Foreskin keratinocyte (primary cell): ENCODE measurements at places on chromosomes 3 and 15.

DNA sequence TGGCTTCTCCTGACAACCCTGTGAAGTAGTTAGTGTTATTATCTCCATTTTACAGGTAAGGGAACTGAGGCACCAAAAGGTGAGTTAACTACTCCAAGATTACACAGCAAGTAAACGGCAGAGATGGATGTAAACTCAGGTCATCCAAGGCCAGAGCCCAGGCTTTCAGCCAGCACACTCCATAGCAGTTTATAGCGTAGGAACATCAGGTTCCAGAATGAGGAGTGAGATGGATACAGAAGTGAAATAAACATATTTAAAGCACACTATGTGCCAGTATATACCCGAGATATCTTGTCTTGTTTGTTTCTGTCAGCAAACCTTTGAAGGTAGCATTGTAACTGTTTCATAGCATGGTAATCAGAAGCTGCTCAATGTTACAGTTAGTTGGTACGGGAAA lies 279.0 kb downstream of the OXSM start:
- no peak for DNase-seq

GRCh38 chr3:73557986-73558726 lies 66.6 kb downstream of the PDZRN3 start:
- no peak for DNase-seq

DNA sequence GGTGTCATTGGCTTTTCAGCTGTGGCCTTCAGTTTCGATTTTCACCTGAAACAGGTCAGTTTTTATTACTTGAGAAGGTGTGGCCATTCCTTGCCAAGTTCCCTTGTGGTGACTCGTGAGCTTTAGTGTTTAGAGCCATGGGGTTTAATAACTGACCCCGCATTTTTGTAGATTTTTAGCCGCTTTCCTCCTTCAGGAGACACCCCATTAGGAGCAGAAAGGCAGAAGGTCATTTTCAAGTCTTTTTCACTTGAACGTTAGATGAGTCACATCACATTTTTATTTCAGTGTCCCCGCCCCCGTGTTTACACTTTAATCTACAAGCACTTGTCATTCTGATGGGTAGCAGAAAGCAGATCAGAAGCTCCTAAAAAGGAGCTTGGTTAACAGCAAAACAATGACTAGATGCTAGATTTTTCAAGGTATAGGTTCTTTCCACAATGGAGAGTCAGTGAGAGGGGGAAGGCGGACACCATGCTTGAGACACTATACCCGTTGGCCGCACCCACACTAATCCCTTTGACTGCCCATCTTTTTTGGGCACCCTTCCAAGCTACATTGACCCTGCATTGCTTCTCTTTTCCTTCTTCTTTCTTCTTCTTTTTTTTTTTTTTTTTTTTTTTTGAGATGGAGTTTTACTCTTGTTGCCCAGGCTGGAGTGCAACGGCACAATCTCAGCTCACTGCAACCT lies 132.7 kb downstream of the GHSR start:
- DNase-seq, result peak; percentile 21

GRCh38 chr15:90876512-90877170 lies 7.7 kb upstream of the FES start:
- no peak for DNase-seq

- no peak for DNase-seq
These were observed 402.4 kb downstream of the PLCL2 start for GRCh38 chr3:17287006-17287689.

GRCh38 chr3:182716114-182716688 lies 77.1 kb upstream of the ATP11B start:
- no peak for DNase-seq

DNA sequence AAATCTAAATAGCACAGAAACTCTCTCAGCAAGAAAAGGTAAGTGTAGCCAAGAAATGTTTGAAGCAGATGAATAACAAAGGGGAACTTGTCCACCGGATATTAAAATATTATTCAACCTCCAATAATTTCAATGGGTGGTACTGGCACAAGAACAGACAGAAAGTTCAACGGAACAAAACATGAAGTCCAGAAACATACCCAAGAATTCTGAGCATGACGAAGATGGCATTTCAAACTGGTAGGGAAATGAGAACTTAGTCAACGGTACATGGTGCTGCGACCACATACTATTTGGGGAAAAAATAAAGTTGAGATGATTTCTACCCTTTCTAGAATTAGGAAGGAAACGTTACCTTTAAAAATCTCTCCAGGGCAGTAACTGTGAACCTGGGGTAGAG lies 5.5 kb downstream of the CHSY1 start:
- peak; percentile 26 for DNase-seq

GRCh38 chr15:30979457-30979856 lies 12.0 kb downstream of the MTMR10 start:
- no peak for DNase-seq

DNA sequence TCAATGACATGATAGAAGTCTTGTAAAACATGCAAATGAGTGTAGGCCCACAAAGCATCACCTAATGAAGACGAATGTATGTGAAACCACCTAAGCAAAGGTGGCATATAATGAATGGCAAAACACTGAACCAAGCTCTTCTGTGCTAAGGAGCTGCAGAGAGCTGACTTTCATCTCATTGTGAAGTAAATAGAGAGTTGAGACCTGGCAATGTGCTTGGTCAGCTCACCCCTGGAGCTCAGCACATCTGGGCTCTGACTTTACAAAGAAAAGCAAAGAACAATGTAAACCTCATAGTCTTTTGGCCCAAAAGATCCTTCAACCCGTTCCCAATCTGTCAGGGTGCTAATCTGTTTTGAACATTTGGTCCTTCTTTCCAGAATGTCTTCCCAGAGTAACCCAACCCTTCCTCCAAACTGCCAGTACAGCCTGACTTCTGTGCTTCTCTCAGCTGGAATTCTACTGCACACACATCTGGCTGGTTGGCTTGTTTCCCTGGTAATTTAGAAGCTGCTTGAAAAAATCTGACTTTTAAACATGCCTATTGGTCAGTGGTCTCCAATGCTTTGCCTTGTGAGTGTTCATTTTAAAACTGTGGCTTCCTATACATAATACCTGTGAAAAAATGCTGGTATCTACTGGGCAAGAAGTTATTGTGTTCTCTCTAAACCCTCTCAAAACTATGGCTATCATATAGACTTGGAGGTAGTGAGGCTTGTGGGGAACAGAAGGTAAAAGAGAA lies 101.7 kb downstream of the CD200R1L start:
- no peak for DNase-seq

DNA sequence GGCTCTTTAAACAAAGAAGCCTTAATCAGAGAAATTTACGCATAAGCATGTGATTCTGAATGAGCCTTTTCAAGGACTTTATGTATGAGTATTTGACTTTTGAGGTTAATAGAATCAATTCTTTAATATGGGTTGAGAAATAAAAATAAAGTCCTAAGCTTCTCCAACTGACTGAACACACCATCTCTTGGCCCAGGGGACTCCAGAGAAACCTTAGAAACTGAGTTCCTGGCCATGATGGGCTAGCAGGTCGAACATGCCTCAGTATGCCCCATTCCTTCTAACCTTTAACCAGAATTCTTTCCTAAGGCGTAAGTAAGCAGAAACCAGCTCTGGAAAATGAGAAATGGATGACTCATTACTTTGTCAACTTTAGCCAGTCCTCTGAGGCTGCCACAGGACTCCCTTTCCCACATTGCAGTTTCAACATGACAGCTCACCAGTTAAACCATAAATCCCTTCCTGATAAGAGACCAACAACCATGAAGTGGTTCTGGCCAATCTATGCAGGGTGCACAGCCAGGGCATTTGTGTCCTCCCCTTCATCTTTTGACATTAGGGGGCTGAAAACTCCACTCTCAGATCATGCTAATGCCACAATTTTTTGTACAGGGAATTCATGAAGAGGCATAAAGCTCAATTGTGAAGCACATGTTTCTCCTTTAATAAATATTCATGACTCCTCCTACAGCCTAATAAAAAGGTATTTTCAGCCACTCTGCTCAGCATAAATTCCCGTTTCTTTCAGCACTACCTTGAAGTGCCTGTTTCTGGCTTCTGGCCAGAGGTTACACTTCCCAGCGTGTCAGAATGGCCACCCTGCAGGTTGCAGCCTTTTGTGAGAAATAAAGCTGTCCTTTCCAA lies 33.3 kb downstream of the TM4SF18 start:
- DNase-seq, result peak; percentile 98

DNA sequence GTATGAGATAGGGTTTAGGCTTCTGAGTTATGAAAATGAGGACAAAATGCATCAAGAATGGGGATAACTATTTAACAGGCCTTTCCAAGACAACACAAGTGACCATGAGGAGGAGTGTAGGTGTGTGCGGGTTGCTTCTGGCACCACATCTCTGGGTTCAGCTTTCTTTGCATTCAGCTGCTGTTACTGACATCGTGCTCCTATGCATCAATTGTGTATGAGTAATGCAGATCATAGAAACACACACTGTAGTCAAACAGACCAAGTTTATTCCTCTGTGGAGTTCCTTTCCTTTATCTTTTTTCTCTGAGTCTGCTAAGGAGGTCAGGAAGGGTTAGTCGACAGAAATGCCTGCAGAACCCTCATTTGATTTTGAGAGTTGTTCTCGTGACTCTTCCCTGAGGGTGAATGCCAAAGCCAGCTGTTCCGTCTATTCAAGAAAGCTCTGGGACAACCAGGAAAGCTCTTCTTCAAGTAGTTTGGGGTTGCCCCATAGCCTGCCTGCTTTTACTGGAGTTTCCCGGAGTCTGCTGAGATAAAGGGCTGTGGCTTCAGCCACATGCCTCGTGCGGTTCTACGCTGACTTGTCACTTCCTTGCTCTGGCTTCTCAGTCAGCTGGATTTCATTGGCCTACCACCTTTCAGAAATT lies 136.7 kb upstream of the TLE3 start:
- no peak for DNase-seq

- DNase-seq, result no peak
These were observed 183.8 kb upstream of the NR2F2 start for GRCh38 chr15:96146726-96147125.

GRCh38 chr15:63384906-63385305 lies 3.3 kb upstream of the CA12 start:
- no peak for DNase-seq

DNA sequence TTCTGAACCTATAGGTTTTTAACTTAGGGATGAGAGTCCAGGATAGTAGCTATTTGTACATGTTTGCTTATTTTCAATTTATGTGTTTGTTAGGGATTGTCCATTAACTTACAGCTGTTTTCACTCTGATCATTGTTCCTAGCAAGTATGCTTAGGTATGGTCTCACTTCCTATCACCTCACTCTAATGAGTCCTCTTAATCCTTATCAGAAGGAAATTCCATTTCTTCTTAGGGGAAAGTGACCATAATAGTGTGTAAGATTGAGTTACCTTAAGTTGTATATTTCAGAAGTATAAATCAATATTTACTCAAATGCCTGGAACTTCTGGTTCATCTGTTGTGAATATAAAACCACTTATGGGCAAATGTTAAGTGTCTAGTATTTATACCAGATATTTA lies 53.0 kb downstream of the PIAS1 start:
- DNase-seq, result no peak

DNA sequence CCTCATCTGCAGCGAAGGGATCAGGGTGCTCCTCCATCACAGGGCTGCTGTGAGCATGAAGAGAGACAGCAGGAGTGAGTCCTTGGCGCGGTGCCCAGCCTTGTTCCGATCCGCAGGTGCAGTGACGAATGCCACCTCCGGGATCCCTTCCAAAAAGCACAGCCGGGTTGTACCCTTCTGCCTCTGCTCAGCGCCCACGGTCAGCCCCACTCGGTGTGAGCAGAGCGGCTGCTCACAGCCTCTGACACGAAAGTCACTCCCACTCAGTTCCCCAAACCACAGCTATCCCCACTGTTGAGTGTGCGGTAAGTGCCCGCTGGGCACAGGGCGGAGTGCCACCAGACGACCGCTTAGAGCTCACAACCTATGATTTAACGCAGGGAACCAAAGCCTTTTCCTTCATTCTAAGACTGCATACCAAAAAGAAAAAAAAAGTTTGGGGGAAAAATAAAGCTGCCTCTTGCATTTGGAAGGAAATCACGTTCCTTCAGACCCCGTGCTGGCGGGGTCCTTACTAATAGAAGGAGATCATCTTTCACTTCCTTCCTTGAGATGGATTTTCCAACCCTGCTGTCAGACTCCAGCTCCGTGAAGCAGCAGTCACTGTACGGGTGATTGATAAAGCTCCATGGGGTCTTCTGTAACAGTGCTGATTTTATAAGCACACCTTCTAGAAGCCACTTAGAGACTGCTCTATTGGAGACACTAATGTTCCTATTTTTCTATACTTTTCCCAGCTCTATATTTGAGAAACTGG lies 34.7 kb upstream of the TUBGCP5 start:
- DNase-seq, result no peak

- DNase-seq, result peak; percentile 50
These were observed 174.2 kb downstream of the NR1D2 start for GRCh38 chr3:24119321-24119751.
